ENCODE measurements at places on chromosomes 5 and 9.

- DNase-seq = no peak
These were observed 2.7 kb downstream of the CD274 start for GRCh38 chr9:5453004-5453403.

- DNase-seq = no peak
These were observed 6.9 kb downstream of the YTHDC2 start for GRCh38 chr5:113520429-113520828.

- no peak for DNase-seq
These were observed 1857.8 kb upstream of the WWC1 start for GRCh38 chr5:166433679-166434078.

- DNase-seq = no peak
These were observed 26.5 kb downstream of the TRMO start for GRCh38 chr9:97895695-97896332.

DNA sequence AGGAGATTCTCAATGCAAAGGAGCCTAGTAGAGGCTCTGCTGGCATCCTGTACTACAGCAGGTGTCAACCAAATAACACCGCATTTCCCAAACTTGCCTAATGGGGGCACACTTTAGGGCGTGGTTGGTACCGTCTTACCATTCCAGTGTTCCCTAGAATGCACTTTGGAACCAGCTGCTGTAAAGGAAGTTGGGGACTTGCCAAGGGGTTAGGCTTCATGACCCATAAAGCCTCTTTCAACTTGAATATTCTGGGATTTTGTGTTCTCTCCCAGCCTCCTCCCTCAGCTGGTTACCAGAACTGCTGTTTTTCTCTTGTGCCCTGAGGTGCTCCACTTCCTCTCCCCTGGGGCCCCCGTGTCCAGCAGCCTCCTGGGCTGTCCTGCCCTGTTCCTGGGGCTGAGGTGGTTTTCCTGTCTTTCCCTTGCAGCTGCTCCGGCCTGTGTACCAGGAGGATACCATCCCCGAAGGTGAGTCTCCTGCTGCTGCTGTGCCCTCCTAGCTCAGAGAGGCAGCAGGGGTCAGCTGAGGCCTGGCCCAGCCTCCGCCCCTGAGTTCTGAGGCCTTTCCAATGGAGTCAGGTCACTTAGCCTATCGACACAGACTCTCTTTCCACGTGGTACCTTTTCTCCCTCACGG is 44.7 kb downstream of the RGS3 start:
- no peak for DNase-seq

DNA sequence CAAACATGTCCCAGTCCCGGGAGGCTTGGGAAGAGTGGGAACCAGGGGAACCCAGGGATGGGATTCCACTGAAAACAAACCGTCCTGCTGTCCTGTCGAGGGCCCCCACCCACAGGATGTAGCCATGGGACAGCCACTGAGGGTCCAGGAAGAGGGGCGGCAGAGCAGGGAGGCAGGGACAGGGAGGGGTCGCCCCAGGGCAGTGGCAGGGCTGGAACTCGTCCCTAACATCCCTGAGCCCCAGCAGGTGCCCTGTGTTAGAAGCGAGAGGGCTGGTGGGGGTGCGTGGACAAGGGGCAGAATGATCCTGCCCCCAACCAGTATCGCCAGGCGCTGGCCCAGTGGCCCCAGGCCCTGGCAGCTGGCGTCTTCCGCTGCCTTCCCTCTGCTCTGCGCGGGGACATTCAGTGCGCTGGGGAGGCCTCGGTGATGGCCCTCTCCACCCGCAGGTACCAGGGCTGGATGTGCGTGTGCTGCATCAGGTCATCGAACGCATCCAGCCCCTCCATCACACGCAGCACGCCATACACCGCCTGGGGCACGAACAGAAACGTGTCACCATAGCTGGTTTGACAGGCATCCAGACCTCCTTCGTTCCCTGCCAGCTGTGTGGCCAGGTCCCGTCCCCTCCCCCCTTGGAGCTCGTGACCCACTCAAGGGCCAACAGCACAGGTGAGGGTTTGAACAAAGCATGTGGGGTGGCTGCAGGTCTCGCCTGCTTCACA is 6.6 kb downstream of the PTGES2 start:
- no peak for DNase-seq

DNA sequence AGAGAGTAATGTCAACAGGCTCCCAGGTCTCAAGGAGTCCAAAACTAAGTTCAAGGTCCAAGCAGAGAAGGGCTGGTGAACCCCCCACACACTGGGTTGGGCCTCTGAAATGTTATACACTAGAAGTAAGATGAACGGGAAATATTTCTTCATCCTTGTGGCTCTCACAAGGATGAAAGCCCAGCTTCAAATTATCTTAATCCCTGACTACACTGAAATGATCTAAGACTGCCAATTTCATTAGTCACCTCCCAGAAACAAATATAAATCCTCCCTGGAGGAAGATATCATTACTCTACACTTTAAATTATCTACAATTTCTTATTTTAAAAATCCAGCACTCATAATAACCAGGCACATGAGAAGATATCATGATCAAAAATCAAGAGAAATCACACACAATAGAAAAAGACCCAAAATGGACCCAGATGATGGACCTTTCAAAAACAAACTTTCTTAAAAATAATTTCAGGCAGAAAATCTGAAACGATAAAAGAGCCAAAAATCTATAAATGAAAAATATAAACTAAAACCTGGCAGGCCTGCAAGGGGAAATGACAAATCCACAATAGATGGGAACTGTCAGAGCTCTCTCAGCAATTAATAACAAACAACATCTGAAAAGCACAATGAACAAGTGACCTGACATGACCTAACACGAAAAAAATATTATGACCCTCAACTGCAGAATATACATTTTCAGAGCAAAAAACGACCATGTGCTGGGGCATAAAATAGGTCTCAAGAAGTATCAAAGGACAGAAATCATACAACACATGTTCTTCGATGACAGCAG is 117.4 kb downstream of the GPR21 start:
- DNase-seq = no peak

DNA sequence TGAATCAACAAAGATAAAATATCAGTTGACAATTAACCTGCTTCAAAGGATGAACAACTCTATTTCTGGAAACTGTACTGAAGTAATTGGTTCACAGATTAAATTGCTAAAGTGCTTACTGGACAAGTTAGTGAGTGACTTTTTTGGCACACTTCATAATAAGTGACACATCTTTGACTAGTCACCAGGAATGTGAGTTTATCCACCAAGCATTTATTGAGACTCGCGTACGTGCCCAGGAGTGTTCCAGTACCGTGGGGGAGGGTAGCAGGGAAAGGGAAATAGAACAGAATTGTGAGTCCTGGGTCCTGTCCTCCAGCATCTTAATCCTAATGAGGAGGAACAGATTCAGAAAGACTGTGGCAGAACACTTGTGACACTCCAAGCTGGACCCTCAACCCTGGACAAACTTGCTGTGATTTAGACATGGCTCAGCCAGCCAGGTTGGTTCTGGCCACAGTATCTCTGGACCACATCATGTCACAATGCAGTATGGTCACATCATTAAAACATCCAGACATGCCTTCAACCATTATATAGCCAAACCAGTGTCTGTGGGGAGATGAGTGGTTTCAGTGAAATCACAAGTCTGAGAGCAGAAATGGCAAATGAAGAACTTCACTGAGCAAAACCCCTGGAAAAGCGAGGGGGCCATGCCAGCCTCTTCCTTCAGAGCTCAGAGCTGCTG is 623.1 kb downstream of the BNC2 start:
- no peak for DNase-seq

DNA sequence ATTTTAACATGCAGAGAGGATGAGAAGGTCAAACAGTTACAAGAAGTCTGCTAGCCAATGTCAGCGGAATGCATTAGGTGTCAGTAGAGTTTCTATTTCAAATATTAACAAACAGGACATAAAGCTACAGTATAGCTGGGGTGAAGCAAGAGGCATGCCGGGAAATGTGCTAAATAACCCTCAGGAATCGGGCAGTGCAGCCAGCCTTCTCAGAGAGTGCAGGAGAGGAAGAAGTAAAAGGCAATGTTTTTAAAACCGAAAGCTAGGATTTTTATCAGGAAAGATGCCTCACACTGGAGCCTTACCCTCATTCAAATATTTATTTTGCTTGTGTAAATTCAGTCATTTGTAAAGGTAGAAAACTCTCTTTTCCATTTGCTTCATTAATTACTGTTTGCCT is 59.1 kb upstream of the SH3GL2 start:
- DNase-seq = no peak

DNA sequence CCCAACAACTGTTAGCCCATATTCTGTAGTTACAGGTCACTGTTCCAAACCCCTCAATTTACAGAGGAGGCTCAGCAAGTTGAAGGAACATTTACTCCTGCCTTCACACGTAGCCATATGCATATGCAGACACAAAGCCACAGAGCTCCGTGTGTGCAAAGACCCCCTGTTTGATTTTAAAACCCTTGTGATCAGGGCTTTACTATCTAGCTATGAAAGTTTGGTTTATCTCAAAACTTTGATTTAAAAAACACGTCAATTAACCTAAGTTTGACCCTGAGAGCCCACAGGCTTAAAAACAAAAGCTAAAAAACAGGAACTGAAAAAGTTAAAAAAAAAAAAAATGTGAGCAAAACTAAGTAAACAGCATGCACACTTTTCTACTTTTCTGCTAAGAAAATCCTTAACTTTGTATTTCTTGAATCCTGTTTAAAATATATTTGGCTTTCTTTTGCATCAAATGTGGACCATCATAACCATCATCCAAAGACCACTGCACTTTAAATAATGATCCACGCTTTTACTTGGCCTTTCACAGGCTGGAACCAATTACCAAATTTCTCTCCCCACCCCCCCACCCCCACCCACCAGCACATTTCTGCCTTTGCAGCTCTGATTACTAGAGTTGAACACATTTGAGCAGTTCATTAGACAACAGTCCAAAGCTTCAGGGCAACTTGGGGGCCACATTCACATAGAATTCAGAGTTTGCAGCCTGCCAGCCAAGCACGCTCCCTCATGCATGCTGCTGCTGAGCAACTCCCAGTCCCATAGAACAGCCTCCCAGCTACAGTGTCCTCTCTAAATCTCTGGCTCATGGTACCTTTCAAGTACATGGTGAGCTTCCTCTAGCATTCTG is 128.8 kb upstream of the MAP3K1 start:
- no peak for DNase-seq

DNA sequence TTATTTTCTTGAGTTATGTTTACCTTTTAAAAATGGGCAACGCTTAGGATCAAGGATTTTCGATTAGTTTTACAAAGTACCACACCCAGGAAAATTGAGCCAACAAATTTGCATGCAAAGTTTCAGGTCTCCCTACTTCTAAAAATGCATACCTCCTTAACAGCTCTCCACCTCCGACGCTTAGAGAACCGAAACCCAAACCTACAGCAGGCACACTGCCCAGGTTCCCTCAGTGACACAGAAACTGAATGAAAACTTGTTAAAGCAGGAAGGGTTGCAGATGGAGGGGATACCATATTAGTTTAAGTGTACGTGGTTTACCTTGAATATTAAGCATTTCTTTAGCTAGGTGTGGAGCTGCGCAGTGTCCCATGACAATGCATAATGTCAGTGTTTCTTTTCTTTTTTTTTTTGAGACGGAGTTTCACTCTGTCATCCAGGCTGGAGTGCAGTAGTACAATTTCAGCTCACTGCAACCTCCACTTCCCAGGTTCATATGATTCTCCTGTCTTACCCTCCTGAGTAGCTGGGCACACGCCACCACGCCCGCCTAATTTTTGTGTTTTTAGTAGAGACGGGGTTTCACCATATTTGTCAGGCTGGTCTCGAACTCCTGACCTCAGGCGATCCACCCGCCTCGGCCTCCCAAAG is 1.6 kb upstream of the SUB1 start:
- no peak for DNase-seq

All from stimulated activated CD4-positive, alpha-beta T cell treated with anti-CD3 and anti-CD28 coated beads, Interleukin-15, amount 100 ng/mL, for 48 hours (primary cell).